SK-MEL-5 (cell line): ENCODE measurements at places on chromosomes 3 and 15.

DNA sequence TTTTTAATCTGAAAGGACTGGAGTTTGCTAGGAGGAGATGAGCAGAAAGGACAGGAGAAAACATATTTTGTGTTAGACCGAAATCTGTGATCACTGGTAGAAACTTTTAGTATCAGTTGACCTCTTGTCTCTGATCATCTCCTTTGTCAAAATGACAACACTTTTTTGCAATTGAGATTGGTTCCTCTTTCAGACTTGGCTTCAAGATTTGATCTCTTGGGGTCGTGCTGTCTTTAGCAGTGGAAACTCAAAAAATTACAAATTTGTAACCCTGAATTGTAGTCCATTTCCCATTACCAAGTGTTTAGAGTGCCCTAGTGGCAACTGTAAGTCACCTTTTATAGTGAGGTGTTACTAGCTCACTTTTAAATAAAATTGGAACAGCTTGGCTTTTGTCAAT is 107.4 kb downstream of the KLHL25 start:
- no peak for DNase-seq

GRCh38 chr3:195559723-195560409 is 16.7 kb upstream of the PPP1R2 start:
- no peak for DNase-seq

DNA sequence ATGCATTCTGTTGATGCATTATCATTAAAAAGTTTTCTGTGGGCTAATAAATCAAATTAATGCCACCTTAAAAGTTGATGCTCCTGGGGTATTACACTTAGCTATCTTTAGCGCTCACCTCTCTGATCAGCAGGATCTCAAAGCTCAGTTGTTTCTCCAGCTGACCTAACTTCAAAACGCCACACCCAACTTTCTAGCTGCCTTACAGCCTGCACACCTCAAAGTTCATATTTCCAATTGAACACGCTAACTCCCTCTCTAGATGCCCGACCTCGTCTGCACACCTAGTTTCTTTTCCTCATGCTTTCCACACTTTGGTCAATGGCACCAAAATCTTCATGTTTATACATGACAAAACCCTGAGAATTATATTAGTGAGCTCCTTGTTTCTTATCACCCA is 98.2 kb upstream of the AGTR1 start:
- no peak for DNase-seq

DNA sequence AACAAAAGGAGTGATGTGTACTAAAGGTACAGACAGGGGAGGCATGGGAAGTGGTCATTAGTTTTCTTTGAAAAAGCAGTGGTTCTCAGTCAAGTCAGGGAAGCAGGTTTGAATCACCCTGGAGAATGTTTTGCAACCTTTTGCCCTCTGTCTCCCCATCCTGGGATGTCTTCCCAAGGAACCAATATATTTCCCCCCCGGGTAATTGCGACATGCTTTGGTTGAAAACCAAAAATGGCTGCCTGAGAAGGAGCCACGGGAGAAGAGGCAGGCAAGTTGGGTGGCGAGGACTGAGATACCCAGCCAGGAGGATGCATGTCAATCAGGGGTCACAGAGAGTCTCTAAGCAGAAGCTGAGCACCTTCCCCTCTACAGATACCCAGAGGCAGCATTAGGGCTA is 20.2 kb upstream of the PPP1R2 start:
- no peak for DNase-seq

- DNase-seq = no peak
Observed at GRCh38 chr3:13115576-13115910, 42.3 kb upstream of the IQSEC1 start.

GRCh38 chr3:14803981-14804834 is 14.6 kb upstream of the FGD5 start:
- DNase-seq = no peak

GRCh38 chr15:91593067-91593466 is 260.4 kb upstream of the SLCO3A1 start:
- DNase-seq = peak; percentile 8

DNA sequence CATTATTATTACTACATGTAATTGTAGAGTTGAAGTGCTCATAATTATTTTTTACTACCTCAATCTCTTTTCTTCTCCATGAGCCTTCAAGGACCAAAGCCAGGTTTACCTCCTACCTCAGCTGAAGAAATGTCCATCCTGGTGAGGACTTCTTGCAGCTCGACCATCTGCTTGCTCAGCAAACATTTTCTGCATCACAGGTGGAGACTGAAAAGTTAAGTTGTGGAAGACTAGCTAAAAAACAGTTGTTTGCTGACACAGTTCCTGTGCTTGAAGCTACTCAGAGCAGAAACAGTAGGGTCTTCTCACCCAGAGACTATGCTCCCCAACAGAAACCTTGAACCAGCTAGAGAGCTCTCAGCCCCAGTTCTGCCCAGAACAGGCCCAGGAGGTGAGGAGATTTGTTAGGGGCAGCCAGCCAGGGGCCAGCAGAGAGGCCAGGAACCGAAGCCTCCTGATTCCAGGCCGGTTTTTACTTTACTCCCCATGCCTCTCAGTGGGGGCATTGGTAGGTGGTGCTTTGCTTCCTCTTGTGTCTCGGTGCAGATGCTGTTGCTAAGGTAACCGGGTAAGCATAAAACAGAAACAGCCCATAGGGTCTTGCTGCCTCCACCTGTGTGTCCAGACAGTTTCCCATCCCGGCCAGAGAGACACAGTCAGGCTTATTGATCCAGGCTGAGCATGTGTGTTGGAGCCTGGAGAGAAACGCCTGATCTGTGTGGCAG is 54.9 kb downstream of the CCNL1 start:
- no peak for DNase-seq

DNA sequence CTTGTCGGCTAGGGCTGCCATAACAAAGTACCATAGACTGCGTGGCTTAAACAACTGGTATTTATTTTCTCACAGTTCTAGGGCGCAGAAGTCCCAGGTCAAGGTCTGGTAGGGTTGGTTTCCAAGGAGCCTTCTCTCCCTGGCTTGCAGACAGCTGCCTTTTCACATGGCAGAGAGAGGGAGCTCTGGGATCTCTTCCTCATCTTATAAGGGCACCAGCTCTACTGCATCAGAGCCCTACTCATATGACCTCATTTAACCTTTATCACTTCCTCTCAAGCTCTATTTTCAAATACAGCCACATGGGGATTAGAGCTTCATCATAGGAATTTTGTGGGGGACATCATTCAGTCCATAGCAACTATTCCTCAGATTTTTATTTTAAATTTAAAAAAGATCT is 17.6 kb upstream of the PAQR9 start:
- DNase-seq = peak; percentile 76

- no peak for DNase-seq
Observed at GRCh38 chr3:25424614-25425013, 3.4 kb upstream of the RARB start.

GRCh38 chr15:85407421-85408269 is 27.2 kb downstream of the AKAP13 start:
- peak; percentile 45 for DNase-seq

- no peak for DNase-seq
Observed at GRCh38 chr3:173761161-173761560, 363.6 kb downstream of the NLGN1 start.

- no peak for DNase-seq
Observed at GRCh38 chr3:57927166-57927565, 81.1 kb upstream of the FLNB start.

DNA sequence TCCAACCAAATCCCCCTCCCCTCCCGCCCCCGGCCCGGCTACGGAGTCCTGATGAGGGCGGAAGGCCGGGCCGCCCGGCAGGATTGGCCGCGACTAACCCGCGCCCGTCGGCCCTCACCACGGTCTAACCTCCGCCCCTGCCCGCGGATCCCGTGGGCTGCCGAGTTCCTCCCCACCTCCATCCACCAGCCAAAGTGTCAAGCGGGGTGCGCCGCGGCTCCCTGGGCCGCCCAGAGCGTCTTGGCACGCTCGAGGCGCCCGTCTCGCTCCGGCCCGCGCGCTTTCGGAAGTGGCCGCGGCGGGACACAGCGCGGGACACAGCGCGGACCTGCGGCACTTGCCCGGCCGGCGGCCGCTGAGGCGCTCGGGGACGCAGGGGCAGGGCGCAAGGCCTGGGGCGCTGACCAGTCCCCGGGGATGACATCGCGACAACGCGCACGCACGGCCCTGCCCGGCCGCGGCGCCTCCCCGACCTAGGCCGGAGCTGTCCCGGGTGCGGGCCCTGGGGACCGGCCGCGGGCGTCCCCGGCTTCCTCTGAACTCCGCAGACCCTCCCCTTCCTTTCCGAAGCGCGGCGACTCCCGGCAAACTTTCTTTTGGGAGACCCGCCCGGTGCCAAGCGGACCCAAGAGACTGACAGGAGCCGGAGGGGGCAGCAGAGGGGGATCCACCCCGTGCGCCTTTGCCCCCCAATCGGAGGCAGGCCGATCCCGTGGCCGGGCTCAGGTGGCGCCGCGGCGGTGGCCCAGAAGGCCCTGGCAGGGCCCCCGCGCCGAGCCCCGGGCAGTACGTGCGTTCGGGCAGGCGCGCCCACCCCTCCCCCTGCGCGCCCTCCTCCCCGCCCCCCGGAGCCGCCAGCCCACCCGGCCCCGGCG is 112.8 kb upstream of the ICE2 start:
- peak; percentile 32 for DNase-seq

GRCh38 chr15:67144609-67145311 is 79.4 kb downstream of the SMAD3 start:
- DNase-seq = peak; percentile 32

- no peak for DNase-seq
Observed at GRCh38 chr15:59798605-59798917, 109.4 kb upstream of the BNIP2 start.

- peak; percentile 15 for DNase-seq
Observed at GRCh38 chr3:127684871-127685707, 12.3 kb downstream of the ABTB1 start.

DNA sequence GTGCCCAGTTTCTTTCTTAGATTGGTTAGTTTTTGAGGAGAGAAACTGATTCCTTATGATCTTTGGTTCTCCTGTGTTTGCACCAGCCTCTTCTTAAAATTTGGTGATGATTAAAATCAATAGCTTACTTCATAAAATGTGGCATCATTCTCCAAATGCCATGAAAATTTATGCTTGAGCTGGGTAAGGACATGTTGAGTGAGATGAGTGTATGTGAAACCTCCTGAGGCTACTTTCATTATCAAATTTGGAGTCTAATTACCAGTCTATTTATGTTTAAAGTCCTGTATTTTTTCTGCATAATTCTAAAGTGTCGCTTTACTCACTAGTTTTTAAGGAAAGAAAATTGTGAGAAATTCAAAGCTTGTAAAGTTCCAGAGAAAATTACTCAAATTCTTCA is 102.1 kb downstream of the DIPK2A start:
- DNase-seq = no peak

DNA sequence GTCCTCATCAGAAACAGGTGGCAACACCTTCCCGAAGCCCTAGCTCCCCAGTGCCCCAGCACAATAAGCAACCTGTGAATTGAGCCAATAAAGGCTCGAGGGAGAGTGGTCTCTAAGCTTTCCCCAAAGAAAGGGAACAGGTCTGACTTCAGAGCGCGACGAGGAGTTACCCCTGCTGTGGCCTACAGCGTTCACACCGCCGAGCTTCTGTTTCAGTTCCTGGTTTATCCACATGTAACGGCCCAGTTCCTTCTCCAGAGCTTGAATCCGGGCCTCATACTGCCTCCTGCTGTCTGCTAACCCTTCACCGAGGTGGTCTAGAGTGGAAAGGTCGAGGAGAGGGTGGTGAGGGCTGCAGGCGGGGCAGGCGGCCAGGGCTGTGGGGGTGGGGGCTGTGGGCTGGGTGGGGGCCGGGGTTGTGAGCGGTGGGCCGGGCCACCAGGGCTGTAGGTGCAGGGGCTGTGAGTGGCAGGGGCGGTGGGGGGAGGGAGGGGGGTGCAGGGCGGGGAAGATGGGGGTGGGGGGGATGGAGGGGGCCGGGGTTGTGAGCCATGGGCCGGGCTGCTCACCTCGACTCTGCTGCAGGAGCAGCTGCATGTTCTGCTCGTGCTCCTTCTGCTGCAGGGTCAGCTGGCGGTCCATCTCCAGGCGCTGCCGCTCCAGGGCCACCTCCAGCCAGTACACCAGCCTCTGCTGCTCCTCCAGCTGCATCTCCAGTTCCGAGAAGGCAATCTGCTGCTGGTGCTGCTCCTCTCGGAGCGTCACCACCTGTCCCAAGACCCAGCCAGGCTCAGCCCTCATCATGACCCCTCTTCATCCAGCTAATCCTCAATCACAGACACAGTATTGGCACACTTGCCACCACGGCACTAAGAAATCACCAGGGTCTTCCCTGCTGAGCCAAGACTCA is 26.2 kb downstream of the KIF7 start:
- DNase-seq = no peak

GRCh38 chr3:16885593-16886302 is 993 bp downstream of the PLCL2 start:
- no peak for DNase-seq

DNA sequence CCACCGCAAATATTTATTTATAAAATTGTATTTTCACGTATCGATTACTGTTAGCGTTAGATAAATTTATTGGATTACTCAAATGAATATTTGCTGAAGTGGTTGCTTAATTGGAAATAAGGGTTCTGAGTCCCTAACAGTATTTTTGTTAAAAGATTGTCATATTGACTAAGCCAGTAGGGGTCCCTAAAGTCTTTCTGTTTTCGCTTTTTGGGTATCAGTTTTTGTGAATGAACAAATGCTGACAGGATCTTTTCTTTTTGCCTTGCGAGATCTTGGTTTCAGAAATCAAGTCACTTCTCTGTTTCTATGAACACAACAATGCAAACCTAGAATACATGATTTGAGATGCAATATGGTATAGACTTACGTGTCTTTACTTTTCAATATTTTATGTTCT is 7.1 kb downstream of the RAD51 start:
- DNase-seq = peak; percentile 33

GRCh38 chr3:113212150-113212843 is 940 bp downstream of the BOC start:
- DNase-seq = no peak

DNA sequence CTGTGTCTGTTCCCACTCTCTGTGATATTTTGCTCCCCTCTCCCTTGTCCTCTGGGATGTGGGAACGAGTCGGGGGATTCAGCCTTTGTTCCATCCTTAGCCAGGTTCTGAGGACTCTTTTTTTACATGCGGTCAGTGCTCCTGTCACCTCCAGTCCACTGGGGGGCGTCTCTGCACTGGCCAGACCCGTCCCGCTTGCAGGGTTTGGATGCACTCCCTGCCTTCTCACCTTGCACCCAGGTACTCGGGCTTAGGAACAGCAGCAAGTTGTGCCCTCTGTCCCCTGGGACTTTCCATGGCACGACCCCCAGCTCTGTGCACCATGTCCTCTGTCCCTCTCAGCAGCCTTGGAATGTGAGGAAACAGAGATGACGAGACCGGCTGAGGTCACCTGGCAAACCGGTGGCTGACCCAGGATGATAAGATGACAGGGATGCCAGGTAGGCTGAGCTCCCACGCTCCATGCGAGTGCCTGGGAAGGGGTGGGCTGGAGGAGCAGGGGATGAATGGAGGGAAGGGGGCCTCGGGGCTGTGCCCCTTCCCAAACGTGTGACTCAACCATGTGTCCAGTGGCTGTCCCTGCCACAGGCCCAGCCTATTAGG is 27.3 kb upstream of the FGD5 start:
- peak; percentile 61 for DNase-seq
